ENCODE measurements at places on chromosomes 3 and 15.

GRCh38 chr3:180617049-180617448 lies 15.1 kb downstream of the TTC14 start:
- DNase-seq, result no peak

DNA sequence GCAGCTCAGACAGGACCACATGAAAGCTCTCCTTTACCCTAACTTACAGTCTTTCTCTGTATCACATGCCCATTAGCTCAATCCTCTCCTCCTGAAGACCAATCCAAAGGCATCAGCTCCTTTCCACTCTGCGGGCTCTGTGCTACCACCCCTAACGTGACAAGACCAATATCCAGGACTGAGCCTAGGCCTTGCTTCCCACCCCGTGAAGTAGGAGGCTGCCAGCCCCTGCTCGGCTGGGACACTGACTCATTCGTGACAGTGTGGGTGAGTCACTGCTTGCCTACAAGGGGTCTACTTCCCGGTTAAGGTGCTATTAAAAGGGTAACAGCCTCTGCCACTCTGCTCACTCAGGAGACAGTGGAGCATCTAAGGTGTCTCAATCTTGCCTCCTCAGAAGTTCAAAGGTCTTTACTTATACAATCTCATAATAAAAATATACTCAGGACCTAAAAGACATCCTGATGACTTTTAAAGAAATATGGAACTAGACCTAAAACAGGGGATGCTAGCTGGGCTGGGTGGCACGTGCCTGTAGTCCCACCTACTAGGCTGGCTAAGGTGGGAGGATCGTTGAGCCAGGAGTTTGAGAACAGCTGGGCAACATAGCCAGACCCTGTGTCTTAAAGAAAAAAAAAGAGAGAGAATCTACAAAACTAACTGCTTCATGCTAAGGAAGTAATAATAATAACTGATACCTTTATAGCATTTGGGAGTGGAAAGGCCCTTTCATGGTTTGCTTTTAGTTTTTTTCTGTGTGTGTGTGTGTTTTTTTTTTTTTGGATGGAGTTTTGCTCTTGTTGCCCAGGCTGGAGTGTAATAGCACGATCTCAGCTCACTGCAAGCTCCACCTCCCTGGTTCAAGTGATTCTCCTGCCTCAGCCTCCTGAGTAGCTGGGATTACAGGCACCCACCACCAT lies 55.0 kb downstream of the TMEM44 start:
- no peak for DNase-seq

DNA sequence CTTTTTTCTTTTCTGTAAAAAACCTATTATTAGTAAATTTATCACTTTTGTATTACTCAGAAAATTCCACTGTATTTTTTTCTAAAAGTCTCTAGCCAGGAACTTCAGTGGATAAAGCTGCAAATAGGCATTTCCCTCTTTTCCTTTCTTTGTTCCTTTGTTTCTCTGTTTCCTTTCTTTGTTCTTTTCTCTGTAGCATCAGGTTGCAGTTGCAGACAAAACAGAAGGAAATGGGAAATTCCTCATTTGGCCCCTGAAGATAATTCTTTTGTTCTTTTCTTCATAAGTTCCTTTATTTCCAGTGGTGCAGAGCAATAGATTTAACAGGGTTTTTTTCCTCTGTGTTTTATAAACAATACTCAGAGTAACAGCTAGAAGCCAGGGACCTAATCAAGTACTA lies 416.5 kb downstream of the TBL1XR1 start:
- no peak for DNase-seq

DNA sequence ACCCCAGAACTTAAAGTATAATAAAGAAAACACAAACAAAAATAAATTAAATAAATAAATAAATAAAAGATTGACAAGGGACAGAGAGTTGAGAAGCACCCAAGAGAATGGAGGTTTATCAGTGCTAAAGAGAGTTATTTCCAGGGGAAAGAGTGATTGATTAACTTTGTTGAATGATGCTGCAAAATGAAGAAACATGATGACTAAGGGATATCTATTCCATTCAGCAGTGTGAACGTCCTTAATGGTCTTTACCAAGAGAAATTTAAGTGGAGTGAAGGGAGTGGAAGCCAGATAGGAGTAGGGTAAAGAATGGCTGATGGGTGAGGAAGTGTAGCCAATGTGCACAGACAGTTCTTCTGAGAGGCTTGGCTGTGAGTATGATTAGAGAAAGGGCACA lies 11.1 kb downstream of the REC114 start:
- no peak for DNase-seq

DNA sequence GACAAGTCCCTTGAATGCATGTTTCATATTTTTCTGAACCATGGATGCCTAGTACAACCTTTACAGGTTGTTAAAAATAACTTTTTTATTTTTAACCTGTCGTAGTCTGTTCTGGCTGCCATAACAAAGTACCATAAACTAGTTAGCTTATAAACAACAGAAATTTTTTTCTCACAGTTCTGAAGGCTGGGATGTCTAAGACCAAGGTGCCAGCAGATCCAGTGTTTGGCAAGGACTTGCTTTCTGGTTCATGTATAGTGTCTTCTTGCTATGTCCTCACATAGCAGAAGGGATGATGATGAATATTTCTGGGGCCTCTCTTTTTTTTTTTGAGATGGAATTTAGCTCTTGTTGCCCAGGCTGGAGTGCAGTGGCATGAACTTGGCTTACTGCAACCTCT lies 23.0 kb upstream of the POLR2M start:
- DNase-seq, result no peak

DNA sequence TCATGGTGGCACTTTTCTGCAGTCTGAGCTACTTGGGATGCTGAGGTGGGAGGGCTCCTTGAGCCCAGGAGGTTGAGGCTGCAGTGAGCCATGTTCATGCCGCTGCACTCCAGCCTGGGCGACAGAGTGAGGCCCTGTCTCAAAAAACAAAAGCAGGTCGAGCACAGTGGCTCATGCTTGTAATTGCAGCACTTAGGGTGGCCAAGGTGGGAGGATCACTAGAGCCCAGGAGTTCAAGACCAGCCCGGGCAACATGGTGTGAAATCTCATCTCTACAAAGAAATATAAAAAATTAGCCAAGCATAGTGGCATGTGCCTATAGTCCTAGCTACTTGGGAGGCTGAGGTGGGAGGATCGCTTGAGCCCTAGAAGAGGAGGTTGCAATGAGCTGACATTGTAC lies 10.0 kb downstream of the UBAP1L start:
- DNase-seq, result no peak

DNA sequence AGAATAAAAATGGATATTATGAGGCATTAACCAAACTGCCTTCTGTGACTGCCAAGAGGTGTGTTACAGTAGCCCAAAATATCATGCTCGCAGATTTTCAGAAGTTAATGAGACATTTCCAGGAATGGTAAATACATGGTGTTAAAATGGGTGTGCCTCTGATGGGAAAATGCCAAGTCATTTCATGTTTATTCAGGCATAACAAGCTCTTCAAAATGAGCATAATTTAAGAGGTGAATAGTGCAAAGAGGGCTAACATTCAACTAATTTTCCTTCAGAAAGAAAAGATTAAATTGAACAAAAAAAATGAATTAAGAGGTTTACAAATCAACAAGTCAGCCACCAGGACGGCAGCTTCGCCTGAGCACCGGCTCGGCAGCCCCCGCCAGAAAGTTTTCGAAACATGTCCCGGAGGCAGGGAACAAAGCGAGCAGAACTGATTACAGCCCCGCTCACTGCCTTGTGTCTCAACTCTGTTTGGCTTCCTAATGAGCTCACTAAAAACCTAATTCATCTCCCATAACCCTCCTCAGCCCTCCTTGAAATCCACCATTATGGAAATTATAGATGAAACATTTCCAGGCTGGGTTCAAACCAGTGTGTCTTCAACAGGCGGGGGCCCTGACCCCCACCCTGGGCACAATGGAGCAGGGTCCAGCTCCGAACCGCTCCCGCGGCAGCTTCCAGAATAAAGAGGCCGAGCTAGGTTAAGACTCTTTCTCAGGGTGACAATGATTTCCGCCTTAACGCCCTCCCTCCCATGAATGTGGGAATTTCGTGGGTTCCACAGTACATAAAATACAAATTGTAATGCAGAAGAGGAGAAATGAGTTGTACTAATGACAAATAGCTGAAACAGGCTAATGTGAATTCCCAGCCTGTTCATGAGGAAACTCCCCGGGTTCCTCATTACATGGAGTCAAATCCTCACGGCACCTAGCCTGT lies 43.9 kb downstream of the MEIS2 start:
- no peak for DNase-seq

DNA sequence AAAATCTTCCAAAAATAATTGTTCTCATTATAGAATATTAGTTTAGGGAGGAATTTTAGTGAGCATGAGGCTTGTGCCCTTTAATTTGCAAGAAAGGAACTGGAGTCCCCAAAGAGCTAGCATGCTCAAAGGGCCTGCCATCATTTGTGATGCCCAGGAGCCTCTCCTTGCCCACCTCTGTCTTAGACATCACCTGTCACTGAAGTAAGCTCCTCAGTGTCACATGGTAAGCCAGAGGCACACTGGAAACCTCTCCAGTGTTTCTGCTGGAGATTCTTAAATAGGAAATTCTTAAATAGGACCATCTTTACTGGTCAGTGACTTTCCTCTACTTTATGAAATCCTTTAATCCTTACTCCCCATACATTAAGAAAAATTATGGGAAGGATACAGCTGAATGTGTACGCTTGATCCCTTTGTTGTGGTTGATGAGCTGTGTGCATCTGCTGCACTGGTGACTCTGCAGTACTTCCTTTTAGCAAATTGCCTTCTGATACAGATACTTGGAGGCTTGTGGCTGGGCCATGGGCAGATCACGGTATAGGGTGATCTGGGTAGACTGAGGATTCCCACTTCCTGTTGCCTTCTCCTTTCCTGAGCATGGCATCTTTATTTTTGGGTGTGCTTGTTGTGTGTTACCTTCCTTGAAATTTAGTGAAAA lies 197.4 kb downstream of the KLHL25 start:
- DNase-seq, result no peak

GRCh38 chr3:173501931-173502489 lies 104.5 kb downstream of the NLGN1 start:
- no peak for DNase-seq

GRCh38 chr3:100640633-100641032 lies 31.2 kb downstream of the ADGRG7 start:
- DNase-seq, result no peak

DNA sequence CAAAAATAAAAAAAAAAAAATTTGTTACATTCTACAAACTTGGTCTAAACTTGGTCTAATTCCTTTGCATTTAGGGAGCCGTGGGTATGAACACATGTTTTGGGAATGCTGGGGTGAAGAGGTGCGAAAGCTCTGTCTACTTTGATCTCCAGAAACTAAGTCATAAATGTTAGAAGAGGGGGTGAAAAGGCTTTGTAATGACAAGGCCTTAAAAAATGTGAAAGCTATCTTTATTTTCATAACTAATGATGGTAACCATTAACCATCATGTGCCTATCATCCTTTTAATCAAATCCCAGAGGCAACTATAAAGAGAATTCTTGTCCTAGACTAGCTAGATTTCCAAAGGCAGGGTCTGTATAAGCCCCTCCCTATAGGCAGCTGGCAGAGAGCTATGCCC lies 60.9 kb downstream of the PRICKLE2 start:
- no peak for DNase-seq

DNA sequence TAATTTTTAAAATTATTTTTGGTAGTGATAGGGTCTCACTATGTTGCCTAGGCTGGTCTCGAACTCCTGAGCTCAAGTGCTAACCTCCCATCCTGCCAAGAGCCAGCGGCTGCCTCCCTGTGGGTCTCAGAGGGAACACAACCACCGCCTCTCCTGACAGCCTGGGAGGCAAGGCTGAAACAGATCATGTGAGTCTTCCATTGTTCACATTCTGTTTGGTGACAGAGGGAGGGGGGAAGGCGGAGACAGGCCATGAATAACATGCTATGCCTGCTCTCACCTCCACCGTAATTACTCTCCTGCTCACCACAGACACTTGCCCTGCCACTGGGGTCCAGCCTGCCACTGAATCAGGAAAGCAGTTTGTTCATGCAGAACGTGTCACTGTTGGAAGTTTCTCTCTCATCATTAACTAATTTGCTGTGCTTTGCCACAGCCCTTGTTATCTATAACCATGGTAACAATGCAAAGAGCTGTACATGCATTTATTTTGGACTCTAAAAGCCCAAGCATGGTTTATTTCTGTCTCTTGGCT lies 78.4 kb upstream of the RASGRF1 start:
- DNase-seq, result no peak

- DNase-seq, result no peak
Measured at GRCh38 chr3:133058243-133058642, 20.1 kb downstream of the TMEM108 start.

GRCh38 chr3:134327594-134327975 lies 46.7 kb downstream of the AMOTL2 start:
- no peak for DNase-seq

DNA sequence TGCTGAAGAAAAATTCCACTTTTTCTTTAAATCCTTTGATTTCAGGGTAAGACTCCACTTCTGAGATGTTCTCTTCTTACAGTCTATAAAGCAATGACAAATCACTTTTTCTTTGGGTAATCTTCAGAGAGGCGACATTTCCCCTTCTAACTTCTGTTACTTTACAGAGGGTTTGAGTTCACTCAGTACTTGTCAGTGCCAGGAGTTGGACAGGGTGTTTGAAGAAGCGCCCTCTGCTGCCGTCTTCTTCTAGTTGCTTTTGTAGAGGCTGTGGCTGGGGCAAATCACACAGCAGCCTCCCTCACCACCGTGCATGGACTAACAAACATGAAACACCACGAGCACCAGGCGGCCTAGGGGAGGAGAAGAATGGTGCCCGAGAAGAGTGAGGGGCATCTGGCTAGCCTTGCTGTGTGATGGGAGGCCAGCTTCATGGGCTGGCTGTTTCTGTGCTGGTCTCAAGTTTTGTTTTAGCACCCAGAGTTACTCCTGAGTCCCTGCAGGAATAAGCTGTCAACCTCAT lies at the start of gene CD80:
TSS of gene CD80 (minus strand) at position 174 of the 523 bp plus-strand sequence. CDS start 1,886 bp downstream, outside the sequence.
- peak; percentile 29 for DNase-seq

DNA sequence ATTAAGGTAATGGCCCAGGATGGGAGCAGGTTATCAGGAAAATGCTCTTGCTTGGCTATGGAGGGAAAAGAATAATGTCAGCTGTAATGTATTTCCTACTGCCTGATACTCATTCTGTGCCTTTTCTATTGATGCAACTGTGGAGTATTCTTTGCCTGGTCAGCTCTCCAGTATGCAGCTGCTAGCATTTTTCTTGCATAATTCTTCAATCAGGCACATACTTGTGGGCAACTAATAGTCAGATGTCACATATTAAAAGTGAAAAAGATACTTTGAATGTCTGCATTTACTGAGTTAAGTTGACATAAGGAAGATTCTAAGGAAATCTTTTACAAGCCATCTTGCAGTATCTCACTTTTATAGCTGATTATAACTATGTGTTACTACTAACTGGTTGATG lies 29.5 kb downstream of the CD80 start:
- DNase-seq, result no peak

- DNase-seq, result no peak
Measured at GRCh38 chr15:95076678-95076990, 845.3 kb downstream of the MCTP2 start.

- DNase-seq, result no peak
Measured at GRCh38 chr15:39624806-39625205, 43.9 kb downstream of the THBS1 start.

DNA sequence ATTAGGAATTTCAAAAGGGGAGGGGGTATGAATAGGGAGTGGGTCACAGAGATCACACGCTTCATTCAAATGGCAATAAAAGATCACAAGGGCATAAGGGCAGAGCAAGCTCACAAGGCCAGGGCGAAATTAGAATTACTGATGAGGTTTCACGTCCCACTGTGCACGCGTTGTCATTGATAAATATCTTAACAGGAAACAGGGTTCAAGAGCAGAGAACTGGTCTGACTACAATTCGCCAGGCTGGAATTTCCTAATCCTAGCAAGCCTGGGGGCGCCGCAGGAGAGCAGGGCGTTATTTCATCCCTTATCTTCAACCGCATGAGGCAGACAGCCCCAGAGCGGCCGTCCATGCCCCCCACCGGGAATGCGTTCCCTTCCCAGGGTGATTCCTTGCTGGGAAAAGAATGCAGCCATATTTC lies 18.1 kb upstream of the SMCO1 start:
- DNase-seq, result no peak

All from stimulated activated CD4-positive, alpha-beta T cell treated with anti-CD3 and anti-CD28 coated beads, Interleukin-1b, Interleukin-23, amount 100 ng/mL, for 1 hour (primary cell).